WERI-Rb-1 (cell line): ENCODE measurements at places on chromosomes 7 and 10.

GRCh38 chr10:74910241-74910975, 84.0 kb downstream of the KAT6B start:
- DNase-seq, result no peak

DNA sequence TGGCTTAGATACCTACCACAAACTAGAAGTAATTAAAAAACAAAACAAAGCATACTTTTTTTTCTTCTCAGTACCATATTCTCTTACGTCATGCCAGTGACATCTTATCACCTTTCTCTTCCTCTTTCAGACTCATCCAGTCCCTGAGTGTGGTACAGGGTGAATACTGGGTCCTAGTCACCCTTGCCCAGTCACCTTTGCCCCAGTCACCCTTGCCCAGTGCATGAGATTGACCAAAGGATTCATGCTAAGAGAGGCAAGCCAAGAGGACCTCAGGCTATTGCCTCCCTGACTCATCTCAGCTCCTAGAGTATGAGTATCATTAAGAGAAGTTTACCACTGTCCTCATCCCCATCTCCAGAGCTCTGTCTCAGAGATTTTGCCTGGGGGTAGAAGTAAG, 10.0 kb upstream of the TSPAN12 start:
- DNase-seq, result no peak

DNA sequence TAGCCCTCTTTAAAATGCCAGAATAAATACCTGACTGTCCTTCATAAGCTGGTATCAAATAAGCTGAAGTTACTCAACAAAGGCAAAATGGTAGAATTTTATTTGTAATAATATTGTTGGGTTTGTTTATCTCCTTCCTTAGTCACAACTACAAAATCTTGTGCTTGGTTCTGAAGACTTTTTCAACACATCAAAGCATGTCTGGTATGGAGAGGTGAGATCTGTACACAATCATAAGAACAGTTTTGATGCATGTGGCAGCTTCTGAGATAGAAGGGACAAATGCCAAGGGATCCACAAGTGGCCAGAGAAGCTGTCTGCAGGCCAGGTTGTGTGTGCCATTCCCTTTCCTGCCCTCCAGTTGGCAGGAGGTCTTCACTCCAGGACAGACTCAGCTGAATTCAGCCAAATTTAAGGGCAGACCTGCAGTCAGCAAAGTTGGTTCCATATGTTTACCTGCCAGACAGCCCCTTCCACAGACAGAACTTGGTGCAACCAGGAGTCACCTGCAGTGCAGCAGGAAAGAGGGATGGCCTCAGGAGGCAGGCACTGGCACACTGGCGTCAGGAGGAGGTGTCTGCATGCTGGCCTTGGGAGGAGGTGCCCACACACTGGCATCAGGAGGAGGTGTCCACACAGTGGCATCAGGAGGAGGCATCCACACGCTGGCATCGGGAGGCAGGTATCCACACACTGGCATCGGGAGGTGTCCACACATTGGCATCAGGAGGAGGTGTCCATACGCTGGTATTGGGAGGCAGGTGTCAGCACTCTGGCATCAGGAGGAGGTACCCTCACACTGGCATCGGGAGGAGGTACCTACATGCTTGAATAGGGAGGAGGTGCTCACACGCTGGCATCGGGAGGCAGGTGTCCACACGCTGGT, 93.1 kb upstream of the IKZF1 start:
- no peak for DNase-seq

DNA sequence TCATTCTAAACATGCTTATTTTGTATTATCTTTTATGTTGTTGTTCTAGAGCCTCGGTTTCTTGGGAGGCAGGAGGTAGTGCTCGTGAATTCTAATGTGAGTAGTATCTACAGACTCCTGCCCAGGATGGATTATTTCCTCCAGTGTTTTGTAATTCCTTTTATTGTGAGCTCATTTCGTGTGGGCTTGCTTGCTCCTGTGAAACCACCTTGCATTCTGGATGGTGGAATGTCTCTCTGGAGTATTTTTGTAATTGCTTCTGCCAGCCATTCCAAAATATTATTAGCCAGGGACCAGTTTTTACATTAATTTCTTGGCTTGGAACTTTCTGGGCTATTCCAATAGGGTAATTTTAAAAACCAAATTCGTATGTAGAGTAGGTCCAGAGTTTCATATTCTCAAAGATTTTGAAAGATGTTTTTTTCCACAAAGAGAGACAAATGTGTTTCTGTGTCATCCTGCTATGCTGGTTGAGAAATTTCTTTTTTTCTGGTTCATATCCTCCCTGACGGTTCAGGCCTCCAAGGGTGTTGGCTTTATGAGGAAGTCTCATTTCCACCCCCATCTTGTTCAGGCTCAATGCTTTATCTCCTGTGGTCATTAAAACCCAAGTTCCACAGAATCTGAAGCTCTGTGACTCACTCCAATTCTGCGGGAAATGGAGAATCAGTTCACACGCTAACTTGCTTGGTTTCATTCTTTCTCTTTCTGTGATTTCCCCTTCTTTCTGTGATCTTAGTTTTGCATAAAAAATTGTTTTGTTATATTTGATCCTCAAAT, 41.7 kb upstream of the CALD1 start:
- DNase-seq, result no peak

GRCh38 chr10:36036137-36036536, 394.0 kb upstream of the FZD8 start:
- no peak for DNase-seq

- DNase-seq, result no peak
These were observed 105.3 kb downstream of the CTTNBP2 start for GRCh38 chr7:117767951-117768350.

- DNase-seq, result no peak
These were observed 26.6 kb downstream of the GIMAP8 start for GRCh38 chr7:150476819-150477631.

DNA sequence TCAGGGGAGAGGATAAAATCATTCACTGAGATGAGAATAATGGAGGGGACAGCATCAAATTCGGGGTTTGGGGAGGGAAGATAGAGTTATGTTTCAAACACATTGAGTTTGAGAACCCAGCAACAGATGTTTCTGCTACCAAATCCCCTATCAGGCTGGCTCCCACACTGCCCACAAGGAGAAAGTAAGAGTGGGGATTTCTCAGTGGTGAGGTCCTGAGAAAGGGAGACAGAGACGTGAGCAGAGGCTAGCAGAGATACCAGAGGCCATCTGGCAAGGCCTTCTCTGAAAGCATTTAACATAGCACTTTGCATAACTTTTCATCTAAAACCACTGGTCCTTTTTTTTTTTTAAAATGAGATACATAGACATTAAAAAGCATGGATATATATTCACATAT, 7.8 kb upstream of the SLF2 start:
- peak; percentile 70 for DNase-seq

DNA sequence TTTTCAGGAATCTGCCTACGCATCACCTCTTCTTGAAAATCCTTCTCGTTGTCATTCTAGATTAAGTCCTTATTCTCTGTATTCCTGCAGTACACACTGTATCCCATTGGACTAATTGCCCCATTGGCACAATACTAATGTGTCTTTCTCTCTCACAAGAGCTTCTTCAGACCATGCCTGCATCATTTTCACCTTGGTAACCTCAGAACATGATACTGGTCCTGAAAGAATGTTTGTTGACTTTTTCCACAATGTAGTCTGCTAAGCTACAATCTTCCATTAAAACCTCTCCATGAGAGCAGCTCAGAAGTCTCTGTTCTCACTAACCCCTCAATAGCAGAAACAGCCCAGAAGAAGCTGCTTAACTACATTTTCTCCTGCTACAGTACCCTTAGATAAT, 270.7 kb downstream of the PCDH15 start:
- no peak for DNase-seq

DNA sequence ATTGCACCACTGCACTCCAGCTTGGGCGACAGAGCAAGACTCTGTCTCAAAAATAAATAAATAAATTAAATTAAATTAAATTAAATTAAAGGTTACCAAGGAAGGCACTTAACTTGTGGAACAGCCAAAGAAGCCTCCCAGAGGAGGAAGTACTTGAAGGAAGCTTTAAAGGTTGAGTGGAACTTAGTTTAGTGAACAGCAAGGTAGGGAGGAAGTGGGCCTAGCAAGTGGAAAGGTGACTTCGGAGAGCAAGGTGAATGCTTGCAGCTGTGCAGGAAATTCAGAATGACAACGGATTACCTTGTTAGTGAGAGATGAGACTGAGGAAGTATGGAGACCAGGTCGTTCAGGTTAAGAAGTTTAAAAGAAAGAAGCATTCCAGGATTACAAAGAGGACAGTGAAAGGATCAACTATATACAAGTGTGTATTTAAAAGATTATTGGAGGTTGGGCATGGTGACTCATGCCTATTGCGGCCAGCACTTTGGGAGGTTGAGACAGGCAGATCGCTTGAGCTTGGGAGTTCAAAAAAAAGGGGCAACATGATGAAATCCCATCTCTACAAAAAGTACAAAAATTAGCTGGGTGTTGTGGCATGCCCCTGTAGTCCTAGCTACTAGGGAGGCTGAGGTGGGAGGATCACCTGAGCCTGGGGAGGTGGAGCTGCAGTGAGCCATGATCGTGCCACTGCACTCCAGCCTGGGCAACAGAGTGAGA, 12.8 kb upstream of the RPEL1 start:
- DNase-seq, result peak; percentile 21

- DNase-seq, result no peak
These were observed 41.5 kb upstream of the SEMA3C start for GRCh38 chr7:80960244-80960795.

DNA sequence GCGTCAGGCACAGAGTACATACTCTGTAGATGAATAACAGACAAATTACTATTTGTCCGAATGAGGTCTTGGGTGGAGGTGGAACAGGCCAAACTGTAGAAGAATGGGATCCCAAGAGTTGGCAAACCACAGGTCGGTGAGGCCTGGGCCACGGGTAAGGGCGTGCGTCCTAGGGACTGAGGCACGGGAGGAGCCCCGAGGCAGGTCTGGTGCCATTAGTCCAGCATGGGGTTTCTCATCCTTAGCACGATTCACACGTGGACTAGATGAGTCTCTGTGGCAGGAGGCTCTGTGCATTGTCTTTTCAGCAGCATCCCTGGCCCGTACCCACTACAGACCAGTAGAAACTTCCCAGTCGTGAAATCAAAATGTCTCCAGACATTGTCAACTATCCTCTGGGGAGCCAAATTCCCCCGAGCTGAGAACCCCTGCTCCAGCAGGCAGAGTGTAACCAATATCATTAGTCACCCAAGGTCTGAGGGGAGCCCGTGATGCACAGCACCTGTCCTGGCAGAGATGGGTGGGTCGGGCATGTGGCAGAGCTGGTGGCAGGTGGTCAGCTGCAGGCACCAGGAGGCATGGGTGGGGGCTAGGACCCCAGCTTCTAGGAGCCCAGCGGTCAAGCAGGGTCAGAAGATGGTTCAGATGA, 61.3 kb downstream of the COL13A1 start:
- no peak for DNase-seq

- DNase-seq, result peak; percentile 61
These were observed 107.0 kb upstream of the BTBD16 start for GRCh38 chr10:122164023-122164601.

DNA sequence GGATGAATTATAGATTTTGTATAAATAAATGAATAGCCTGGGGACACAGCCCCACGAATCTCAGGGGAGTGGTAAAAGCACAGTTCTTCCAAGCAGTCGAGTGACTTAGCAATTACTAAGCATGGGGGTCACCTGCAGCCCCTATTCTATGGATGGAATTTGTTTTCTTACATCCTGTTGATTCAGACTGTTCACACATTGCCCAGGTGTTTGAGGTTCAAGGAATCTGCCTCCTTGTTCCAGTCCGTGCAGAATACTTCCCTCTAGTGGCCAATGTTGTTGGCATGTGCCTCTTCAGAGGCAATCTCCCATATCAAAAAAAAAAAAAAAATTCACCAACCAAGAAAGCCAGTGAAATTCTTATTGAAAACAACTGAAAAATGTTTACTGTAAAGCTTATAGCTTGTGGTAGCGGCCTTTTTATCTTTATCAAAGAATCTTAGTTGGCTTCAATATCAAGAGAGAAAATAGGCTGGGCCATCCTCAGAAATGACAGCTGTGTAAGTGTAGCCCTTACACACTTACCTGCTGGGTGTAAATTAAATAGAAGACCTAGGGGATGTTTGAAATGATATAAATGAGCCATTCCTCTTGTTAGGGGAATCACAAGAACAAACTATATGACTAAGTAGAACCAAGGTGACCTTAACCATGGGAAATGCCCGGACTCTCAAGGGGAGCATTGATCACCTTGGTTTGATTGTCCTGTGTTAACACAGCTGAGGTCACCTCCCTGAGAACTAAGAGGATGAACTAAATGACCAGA, 7.8 kb downstream of the LIPM start:
- peak; percentile 37 for DNase-seq

- no peak for DNase-seq
These were observed 176.1 kb downstream of the SH3PXD2A start for GRCh38 chr10:103679096-103679790.

DNA sequence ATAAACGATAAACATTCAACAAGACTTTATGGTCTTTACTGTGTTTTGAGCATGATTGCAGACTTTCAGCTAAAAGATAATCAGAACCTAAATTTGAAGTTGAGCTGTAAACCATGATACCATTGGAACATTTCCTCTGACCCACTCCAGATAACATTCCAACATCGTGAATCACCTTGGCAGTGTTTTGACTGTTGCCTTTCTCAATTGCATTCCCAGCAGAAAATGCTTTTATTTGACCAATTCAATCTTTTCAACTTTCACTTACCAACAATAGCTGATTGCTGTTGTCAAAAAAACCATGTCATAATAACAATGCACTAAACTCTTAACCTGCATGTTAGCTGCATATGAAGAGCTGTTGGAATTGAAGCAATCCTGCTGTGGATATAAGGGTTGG, 165.5 kb downstream of the MDFIC start:
- DNase-seq, result no peak

- DNase-seq, result no peak
These were observed 33.9 kb downstream of the PTTG1IP2 start for GRCh38 chr7:90503367-90503766.

- DNase-seq, result no peak
These were observed 34.5 kb upstream of the SFTPD start for GRCh38 chr10:79983286-79983909.

- DNase-seq, result no peak
These were observed 25.2 kb downstream of the MET start for GRCh38 chr7:116697152-116697551.

- DNase-seq, result peak; percentile 61
These were observed 456.2 kb downstream of the REEP3 start for GRCh38 chr10:63977329-63977923.

DNA sequence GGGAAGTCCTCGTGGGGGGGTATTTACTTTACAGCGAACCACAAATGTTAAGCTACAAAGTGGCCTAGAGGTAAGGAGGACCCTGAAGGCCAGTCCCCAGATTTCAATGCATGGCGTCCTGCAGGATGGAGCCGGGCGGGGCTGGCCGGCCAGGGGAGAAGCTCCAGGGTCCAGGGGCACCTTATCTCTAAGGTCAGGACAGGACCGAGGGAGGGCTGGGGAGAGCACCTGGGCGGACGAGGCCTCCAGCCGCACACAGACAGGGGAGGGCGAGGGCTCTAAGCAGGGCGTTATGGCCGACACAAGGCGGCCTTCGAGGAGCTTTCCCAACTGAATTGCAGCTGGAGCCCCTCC, 96.4 kb upstream of the DIP2C start:
- DNase-seq, result no peak
